NCI-H446 (cell line): ENCODE measurements at places on chromosomes 5 and 9.

DNA sequence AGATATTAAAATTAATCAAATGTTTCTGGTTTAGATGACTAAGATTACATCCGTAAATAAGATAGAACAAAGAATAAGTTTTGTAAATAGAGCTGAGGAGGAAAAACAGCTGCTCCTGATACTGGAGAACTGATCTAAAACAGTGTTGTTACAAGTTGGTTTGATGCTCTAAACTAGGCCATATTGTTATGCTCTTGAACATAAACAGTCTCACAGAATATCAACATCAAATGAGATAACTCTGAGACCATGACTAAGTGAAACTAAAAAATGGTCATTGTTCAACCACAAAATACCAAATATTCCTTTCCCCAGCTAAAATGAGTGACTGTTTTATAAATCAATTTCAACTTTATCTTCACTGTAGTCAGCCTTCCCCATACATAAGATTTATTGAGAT, 16.5 kb upstream of the SRFBP1 start:
- no peak for DNase-seq

DNA sequence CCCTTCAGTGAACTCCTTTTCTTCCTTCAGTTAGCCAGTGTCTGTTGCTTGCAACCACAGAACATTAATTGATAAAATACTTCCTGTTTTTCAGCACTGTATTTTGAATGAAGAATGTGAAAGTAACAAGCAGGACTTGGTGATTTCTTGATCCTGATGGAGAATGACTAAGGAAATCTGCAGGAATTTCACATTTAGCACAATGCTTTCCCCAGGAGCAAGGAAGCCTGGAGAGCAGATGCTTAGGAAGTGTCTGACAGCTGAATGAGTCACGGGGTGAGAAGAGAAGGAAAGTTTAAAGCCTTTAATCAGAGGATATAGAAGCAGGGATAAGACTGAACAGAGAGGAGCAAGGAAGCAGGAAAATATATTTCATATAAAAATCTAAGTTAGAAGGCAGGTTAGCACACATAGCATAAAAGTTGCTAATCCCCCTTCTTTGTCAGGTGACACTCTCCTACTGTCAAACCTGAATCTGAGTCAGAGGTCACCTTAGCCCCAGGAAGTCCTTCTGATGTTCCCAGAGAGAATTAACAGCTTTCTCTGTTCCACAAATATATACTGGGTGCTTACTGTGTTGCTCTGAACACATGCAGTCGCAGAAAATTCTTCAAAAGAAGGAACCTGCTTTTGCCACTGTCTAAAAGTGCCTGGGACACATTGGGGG, 59.7 kb downstream of the GNA14 start:
- no peak for DNase-seq

GRCh38 chr9:82170866-82171265, 182.3 kb downstream of the SPATA31D1 start:
- no peak for DNase-seq

DNA sequence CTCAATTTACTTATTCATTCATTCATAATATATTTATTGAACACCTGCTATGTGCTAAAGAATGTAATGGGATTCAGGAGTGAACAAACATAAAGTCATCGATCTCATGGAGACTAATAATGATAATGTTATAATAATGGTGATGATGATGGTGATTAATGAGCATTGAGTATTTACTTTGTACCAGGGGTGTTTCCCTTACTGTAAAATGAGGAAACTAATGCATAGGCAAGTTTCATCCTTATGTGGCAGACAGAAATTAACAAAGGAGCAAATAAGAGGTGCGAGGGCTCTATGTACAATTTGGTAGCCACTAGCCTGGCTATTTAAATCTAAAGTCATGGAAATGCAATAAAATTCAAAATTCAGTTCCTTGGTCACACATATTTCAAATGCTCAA, 11.1 kb upstream of the LCP2 start:
- DNase-seq = no peak

- no peak for DNase-seq
These were observed 56.8 kb downstream of the PCSK5 start for GRCh38 chr9:75947233-75947632.
